ENCODE measurements at places on chromosomes 2 and 18.

DNA sequence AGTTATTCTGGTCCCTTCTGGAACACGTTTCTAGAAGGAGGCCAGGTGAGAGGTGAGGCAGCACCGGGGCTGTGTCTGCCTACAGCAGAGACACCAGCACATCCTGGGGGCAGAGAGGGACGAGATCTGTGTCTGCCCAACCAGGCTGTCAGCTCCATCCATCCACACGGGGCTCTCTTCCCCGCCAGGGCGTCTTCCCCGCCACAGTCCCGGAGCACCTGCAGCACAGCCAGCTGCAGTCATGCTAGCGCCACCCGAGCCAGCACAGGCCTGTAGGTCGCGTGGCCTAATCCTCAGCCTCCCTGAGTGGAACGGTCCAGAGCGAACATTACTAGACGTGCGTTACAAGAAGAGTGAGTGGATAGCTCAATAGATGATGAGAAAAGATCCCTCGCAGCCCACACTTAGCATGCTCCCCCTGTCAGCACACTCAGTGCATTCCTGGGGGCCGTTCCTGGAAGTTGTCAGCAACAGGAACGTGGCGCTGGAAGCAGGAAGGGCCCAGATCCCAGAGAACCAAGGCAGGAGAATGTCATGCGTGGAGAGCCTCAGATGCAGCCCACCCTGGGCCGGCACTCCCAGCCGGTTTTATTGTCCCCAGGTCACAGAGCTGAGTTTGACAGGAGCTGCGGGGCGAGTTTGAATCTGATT, 179.0 kb downstream of the TWIST2 start:
- peak; percentile 60 for DNase-seq

- no peak for DNase-seq
These were observed 79.5 kb upstream of the ODC1 start for GRCh38 chr2:10527585-10527984.

GRCh38 chr18:63477968-63478367, 1.2 kb downstream of the SERPINB5 start:
- DNase-seq: no peak

GRCh38 chr2:188931361-188931760, 42.8 kb upstream of the COL3A1 start:
- no peak for DNase-seq

DNA sequence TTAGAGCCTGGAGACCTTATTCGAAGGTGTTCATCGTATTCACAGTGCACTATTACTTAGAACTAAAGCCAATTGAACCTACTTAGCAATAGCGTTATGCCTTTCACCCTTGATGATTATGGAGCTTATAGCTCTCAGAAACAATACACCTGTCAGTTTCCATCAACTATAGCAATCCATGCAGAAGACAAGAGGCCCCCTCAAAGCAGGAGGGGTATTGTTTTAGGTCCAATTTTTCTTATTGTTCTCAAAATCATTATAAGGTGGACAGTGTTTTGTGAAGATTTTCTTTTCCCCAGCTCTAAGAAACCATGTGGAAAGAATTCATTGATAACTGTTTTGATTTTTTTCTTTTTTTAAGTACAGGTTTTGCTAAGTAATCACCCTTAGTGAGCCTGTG, 135.5 kb downstream of the MEIS1 start:
- no peak for DNase-seq

DNA sequence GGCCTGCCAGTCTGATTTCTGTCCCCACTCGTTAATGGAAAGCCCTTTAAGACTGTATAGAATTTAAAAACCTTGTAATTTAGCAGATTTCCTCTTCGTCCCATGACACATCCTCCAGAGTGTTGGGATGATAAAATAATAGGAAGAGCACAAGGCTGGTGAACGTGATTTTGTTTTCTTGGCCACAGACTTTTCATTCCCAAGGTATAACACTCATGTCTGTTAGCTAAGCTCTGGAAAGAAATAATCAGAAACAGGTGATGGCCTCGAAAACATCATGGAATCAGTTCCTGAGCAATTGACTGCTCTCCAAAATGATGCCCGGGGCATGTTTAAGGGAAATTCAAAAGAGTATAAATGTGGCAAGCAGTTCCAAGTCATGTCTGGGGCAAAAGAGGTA, 337.8 kb upstream of the TCF4 start:
- no peak for DNase-seq

GRCh38 chr18:27428716-27429475, 243.8 kb upstream of the CHST9 start:
- DNase-seq: no peak

DNA sequence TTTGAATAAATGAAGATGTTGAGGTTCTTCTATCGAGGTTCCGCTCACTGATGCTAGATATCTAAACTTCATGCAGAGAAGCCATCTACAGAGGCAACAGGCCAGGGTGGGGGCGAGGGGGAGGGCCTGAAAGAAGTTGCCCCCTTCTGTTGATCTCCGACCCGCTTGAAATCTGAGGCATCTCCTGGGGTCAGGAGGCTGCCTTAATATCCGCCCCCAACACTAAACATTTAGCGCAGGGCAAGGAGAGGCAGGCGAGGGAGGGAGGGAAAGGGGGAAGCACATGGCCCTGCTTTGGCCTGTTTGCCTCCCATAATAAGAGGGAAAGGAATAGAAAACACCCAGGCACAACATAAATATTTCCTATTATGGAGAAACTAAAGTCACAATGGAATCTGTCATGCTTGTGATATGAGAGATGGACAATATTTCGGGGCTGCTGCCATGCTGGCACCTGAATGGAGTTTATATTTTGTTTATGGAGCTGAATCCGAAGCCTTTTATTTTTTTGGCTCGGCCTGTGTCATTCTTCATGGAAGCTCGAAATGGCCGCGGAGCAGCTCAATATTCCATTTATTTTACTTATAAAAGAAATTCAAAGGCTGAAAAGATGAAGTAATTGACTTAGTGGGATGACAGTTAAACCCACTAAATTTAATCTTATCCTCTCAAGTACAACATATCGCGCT, 221.1 kb downstream of the INSIG2 start:
- DNase-seq: no peak
